ENCODE measurements at places on chromosomes 6 and 20.

DNA sequence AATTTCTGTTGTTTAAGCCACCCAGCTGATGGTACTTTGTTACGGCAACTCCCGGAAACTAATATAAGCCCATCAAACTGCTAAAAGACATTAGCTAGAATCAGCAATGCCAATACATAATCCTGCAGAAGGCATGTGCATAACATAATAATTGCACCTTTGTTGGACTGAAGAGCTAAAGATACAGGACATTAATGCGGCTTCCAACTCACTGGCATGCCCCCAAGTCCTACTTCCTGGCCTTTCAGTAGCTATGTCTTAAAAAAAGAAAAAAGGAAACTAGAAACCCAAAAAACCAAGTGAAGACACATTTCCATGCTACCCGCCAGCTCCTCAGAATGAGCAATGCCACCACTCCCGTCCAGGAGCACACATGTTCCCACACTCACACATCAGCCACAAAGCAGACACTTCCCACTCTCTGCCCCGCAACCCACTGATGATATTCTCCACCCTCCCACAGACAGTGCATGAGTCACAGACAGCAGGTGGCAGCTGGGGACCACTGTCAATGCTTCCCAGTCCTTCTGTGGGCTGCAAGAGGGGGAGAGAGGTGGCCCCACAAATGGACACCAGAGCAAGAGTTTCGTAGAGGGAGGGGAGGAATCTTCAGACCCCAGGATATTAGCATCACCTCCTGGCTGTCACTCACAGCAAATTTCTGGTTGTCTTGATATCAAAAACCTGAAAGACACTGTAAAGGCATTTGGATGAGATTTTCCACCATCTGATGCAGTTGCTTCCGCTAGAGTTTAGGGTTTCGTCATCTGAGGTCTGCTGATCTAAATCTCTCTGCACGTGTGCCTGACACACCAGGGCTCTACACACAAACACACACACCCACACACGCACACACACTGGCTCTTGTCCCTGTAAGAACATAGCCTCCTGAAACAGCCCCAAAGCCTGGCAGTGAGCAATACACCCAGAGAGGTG, 32.8 kb downstream of the GFOD1 start:
- no peak for DNase-seq

- no peak for DNase-seq
Observed at GRCh38 chr20:40499391-40499790, 189.6 kb downstream of the MAFB start.

GRCh38 chr6:92329208-92329847, 1090.0 kb downstream of the EPHA7 start:
- no peak for DNase-seq

DNA sequence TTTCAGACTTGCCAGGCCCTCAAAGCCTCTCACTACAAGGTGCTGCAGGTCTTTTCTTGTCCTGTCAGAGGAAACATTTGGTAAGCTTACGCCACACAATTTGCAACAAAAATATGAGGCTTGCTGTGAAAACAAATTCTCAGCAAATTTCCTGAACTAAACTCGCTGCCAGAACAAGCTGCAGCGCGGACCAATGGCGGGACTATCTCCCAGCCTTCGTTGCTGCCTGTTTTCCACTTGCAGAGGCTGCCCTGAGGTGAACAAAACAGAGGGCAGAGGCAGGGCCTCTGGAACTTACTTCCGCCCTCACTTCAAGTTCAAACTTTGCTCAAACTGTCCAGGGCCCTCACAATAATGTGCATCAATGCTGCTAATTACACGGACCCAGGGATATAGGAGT, 12.4 kb downstream of the UQCC2 start:
- no peak for DNase-seq

DNA sequence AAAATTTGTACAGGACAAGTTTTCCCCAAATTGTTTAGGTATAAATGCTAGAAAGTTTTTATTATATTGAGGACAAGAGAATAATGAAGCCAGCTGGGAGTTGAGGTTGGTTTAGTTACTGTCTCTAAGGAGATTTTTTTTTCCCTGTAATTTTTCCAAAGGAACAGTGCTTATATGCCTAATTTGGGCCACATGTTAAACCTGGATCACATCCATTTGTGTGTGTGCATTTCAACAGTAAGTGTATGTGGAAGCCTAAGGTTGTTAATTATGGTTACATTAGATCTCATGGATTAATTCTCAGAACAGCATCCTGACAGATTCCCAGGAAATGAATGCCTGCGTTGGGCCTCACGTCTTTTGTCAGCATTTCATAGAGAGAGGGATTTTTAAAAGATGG, 4.5 kb downstream of the IGF2R start:
- no peak for DNase-seq

- no peak for DNase-seq
Observed at GRCh38 chr20:17442588-17442987, 88.6 kb downstream of the BFSP1 start.

GRCh38 chr6:6596529-6597328, 8.2 kb downstream of the LY86 start:
- DNase-seq, result no peak

DNA sequence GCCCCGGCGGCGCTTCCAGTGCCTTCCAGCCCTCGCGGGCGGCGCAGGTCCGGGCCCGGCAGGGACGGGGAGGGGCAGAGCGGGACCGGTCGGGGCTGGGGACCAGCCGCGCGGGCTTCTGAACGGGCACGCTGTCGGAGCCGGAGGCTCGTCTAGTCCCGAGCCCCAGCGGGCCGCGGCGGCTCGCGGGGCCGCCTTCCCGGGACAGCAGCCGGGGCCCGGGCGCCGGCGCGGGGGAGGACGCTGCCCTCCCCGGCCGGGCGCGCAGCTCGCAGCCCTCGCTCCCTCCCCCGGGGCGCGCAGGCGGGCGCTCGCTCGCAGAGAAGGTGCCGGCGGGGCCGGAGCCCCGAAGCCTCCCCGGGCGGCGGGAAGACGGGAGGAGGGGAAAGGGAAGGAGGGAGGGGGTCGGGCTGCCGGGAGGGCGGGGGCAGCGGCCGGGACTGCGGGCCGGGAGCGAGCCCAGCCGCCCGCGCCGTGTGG, 696 bp upstream of the SIRPA start:
- no peak for DNase-seq

- no peak for DNase-seq
Observed at GRCh38 chr6:51350308-51350904, 531.7 kb downstream of the TFAP2B start.

- DNase-seq, result no peak
Observed at GRCh38 chr6:127148511-127148910, 30.0 kb downstream of the RSPO3 start.

GRCh38 chr6:20160541-20161283, 51.6 kb downstream of the MBOAT1 start:
- no peak for DNase-seq

- no peak for DNase-seq
Observed at GRCh38 chr6:145022199-145022796, 713.0 kb downstream of the EPM2A start.

DNA sequence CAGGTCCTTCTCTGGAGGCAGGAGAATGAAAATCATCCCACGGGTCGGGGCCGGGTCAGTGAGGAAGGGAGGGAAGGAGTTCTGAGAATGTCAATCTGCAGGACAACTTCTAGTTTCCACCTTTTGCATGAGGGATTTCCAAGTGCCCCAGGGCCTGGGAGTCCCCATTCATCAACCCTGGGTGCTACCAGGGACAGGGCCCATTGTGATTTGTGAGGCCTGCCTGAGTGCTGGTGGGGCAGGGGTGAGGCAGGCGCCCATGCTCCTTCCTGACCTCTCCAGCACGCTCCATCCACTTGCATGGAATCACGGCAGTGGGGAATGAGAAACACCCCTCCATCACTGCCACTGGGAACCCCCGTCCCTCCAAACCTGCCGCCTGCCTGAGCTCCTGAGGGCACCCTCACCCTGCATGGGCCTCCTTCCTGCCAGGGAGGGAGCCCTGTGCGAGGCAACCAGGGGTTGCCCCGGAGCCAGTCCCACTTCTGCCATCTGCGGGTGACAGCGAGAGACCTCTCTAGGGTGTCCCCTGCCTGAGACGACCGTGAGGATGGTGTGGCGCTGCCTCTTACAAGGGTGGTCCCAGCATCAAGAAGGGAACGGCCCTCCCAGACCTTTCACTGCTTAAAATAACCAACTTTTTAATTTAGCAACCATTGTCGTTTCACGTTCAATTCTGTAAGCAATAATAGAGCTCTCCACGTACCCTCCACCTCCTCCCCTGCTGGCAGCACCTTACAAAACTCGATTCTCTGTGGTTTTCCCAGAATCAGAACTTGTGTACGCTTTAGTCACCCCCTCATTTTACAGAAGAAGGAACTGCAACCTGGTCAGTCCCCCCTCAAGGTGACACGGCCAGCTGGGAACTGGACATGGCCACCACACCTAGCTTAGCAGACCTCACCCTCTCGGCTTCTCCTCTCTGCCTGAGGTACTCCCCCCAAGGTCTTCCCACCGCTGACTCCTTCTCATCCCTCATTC, 28.6 kb downstream of the PMEPA1 start:
- no peak for DNase-seq

- no peak for DNase-seq
Observed at GRCh38 chr20:44097521-44098255, 89.3 kb downstream of the JPH2 start.

DNA sequence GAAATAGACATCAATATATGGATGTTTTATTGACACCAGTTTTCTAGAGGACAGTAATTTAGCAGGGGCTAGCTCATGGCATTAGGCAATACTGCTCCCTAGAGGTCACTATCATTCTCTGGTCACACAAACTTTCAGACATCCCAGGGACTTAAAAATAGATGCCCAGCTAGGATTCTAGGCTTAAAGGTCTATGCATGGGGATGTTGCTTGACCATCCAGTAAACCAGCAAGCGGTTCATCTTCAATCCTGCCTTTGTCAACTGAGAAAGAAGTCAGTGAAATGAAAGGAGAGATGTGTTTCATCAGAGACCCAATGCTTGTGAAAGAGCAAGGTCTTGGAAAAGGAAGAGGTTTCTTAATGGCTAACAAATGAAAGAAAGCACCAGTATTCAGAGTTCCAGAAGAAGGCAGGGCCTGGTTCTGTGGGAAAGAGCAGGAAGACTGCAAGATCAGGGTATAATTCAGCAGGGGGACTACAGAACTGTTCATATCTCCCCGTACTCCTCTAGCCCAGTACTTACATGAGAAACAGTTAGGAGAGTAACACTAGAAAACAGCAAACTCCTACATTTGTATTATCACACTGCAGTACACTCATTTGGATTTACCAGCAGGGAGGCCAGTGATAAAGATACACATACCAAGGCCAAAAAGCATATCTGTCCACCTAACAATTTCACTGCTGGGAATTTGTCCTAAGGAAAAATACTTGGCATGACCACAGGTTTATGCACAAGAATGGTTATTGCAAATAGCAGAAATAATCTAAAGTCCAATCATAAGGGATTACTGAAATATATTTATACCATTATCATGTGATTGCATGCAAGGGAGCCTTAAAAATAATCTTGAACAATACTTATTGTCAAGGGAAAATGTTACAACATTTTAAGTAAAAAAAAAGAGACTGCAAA, 151.4 kb upstream of the LAMA2 start:
- DNase-seq, result peak; percentile 4

All from COR-L47 (cell line).